Activated CD4-positive, alpha-beta T cell treated with anti-CD3 and anti-CD28 coated beads for 36 hours (primary cell): ENCODE measurements at places on chromosomes 16 and 17.
A peak's percentile ranks its signal among the peaks of the same experiment; 100 is the strongest.

- no peak for DNase-seq
Measured at GRCh38 chr16:46714797-46715591, 25.5 kb downstream of the ORC6 start.

DNA sequence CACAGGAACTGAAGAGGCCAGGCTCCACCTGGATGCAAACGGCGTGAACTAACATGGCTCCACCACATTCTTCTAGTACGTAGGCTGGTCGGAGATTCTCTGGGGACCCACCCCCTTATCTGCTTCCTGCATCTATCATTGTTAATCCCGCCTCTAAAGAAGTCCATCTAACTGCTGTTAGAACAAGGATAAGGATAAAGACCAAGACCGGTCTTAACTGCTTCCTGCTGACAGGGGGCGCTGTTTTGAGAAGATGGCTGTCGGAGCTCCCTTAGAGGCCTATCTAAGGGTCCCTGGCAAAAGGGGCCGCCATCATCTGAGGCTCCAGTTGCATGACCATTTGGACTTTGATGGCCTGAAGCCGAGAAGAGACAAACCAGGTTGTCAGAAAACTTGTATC is 25.8 kb upstream of the TNFSF12 start:
- DNase-seq: peak; percentile 67

DNA sequence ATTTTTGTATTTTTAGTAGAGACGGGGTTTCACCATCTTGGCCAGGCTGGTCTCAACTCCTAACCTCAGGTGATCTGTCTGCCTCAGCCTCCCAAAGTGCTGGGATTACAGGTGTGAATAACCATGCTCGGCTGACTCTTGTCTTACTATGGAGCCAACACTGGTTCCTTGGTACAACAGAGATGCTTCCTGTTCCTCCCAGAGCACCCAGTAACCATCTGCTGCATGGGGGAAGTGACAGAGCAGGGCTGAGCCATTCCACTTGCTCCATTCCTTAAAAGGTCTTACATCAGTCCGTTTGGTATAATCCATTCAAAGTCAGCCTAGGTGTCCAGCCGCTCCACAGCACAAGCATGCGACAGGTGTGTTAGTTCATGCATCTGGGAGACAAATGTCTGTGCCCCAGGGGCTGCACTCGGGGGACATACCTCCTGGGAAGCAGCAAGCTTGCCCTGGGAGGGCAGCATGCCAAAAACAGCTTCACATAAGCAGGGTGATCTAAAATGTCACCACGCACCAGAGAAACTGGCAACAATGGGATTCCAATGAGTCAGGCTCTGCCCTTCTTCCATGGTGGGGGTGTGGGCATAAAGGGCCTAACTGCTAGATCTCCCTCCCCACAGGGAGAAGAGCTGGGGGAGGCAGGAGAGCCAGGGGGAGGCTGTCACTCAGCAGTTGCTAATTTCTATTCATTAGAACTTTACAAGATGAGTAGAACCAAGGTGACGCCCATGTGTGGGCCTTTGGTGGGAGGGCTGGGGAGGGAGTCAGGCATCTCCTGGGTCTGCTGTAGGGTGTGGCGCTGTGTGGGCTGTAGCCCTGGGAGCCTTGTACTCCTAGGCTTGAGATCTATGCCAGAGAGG is 35.5 kb downstream of the PIPOX start:
- DNase-seq: no peak

DNA sequence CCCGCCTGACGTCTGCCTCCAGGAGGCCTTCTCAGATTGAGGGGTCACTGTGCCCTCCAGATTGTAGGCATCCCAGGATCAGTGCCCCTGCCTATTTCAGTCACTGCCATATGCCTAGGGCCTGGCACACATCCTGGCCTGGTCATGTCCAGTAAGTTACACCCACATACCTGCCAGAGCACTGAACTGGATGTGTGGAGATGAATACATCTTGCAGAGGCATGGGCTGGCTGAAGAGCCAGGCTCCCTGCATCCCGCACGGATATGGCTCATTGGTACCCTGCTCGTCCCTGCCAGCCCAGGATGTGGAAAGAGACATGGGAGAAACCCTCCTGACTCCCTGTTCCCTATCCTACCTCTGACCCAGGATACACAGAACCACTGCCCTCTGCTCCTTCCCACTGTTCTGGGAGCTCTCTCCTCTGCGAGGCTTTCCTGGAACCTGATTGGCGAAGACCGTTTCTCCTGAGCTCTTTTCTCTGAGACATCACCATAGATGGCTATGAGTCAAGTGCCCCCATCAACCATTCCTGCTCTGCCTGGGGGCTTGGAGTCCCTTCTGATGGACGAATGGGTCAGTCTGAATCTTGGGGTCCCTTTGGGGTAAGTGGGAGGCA is 40.0 kb upstream of the TAC4 start:
- DNase-seq: no peak

DNA sequence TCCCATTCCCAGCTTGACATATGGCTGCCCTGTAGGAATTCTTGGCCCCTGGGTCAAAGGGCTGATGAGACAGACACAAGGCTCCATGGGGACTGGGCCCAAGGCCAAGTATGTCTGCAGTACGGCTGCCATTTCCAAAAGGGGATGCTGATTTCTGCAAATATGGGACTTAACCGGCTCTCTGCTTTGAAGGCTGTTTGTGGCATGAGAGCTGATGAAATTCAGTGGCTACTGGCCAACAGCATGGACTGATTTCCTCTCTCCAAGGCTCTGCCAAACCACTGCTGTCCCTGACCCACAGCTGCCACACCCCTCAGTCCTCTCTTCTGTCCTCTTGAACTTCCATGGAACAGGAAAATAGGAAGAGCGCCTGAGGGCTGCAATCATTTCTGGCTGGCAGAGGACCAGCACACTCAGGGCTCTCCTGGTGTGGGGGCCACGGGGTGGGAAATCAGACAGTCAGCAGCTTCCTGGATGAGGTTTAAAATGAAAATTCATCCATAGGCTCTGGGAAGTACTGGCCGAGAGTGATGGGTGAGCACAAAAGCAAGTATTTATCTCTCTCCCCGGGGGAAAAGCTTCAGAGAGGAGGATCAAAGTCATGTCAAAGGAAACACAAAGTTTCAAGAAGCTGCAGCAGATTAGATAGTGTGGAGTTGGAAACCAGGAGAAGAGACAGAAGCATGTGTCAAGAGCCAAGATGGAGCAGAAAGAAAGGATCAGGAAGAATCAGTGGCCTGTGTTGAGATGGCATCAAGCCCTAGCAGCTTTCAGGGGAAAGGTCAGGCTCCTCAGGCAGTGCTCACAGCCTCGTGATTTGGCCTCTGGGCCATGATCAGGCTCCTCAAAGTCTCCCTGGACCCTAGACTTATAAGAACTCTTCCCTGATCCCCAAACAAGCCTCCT is 64.1 kb upstream of the SREBF1 start:
- DNase-seq: no peak

- DNase-seq: peak; percentile 84
Measured at GRCh38 chr16:4402439-4403132, 13.8 kb downstream of the CORO7 start.

- DNase-seq: peak; percentile 70
Measured at GRCh38 chr16:84603140-84603816, 14.6 kb downstream of the COTL1 start.
